Thoracic aorta (tissue), 2 donors: ENCODE measurements at places on chromosomes 7 and 10.

DNA sequence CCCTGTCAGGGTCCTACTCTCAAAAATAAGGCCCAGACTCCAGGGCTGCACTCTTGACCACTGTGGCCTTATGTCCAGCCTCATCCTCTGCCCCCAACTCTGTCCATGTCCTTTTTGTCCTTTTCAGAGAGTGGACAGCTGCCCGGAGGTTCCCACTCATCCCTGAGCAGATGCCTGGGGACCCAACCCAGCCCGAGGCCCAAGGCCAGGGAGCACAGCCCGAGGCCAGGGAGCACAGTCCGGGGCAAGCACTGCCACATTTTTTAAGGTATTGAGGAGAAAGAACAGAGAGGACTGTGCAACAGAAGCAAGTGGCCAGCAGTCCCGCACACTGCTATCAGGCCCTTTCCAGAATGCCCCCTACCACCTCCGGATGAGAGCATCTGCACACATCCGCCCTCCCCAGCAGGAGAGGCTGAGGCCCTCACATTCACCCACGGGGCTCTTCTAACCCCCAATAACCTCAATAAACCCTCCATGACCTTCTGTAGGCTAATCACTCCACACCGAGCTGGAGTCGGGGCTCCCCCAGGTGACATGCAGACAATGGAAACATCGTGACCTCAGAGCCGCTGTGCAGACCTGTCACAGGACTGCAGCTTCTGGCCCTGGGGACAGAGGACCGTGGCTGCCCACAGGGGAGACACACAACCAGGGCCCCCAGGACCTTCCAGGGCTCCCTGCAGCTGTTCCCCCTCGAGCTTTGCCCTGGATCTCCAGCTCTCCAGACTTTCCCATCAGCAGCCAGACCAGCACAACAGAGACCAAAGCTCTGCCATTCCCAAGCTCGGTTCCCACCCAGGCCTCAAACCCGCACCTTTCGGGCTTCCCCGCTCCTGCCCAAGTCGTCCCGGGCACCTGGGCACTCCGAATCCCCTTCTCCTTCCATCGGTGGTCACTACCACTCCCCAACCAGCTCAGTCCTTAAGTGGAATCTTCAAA, 51.4 kb downstream of the CAMK2B start:
- no peaks in the 10 kb centered on the region for H3K36me3 ChIP-seq
- H3K27me3 ChIP-seq, result no peaks in the 10 kb centered on the region
- H3K4me1 ChIP-seq, result no peaks in the 10 kb centered on the region
- no peak overlapping the region for H3K27ac ChIP-seq

DNA sequence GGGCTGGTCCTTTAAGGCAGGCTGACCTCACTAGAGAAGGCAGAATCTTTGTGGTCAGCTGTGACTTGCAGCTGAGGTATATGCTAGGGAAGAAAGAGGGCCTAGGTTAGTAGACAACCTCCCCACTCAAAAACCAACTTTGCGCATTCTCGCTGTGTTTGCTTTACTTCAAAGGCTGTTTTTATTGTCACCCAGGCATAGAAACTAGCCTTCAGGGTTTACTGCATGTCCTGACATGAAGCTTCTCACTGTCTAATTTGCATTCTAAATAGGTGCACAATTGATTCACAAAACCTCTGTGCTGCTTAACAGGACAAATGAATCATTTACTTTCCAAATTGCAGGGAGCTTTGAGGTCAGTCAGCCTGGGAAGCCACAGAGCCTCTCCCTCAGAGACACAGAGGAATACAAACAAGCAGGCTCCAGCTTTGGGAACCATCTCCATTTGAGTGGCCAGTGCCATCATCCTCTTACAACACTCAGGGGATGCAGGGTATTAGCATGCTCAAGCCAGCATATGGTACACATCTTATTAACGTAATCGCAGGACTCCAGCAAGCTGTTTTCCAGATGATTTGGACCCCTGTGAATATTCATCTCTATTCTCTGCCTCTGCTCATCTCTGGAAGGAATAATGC, 596.4 kb upstream of the GHITM start:
- no peak overlapping the region for H3K4me3 ChIP-seq
- H3K4me1 ChIP-seq, result peaks cover 6% of the 10 kb centered on the region
- H3K36me3 ChIP-seq, result no peaks in the 10 kb centered on the region
- no peaks in the 10 kb centered on the region for H3K27me3 ChIP-seq

DNA sequence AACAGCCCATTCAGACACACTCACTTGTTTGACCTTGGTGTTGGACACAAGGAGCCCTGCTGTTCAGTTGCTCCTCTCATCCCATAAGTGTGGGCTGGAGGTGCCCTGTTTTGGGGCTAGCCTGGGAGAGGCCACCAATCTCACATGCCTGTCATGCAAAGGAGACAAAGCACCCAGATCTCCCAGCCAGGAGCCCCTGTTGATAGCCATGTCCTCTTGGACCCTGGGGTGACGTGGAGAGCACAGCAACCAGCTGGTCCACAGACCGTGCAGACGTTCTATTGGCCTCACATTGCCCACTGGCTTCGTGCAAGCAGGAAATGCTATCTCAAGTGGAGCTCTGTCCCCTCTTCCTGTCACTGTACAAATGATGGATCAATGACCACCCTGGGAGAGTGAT, 240.8 kb downstream of the RPS24 start:
- DNase-seq, result no peak
- no peak overlapping the region for H3K4me3 ChIP-seq
- no peak overlapping the region for H3K27ac ChIP-seq
- peaks cover 4% of the 10 kb centered on the region for H3K4me1 ChIP-seq
- H3K27me3 ChIP-seq, result no peaks in the 10 kb centered on the region
- no peaks in the 10 kb centered on the region for H3K36me3 ChIP-seq

GRCh38 chr7:102284891-102285539, 1.7 kb upstream of the SH2B2 start:
- H3K4me3 ChIP-seq, result peak overlapping the region; percentile 35
- no peaks in the 10 kb centered on the region for H3K36me3 ChIP-seq
- peaks cover 31% of the 10 kb centered on the region for H3K4me1 ChIP-seq

DNA sequence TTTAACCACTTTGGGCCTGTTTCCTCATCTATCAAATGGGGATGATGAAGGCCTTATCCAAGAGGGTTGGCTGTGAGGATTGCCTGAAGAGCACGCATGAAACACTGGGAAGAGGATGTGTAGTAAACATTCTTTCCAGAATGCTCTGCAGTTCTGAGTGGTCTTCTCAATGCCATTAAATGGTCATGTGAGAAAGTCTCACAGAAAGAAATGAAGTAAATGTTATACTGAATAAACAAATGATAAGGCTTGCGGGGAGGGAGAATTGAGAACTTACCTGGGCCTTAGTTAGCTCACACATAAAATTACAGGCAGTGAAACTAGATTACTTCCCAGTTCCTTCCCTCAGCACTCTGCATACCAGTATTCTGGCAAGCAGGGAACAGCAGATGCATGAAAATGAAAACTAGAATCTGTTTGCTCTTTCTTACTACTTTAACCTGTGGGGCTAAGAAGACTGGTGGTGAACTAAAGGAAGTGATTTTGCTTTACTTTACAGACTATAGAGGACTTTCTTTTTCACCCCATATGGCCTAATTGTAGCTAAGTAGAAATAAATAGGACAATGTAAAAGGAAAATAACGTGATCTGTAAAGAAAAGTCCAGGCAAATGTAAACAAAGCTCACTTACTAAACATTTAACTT, 135.3 kb upstream of the CCDC6 start:
- H3K4me1 ChIP-seq, result peaks cover 29% of the 10 kb centered on the region
- peak overlapping the region; percentile 63 for H3K27ac ChIP-seq
- H3K4me3 ChIP-seq, result no peak overlapping the region
- no peaks in the 10 kb centered on the region for H3K36me3 ChIP-seq

GRCh38 chr7:82598958-82599357, 155.4 kb upstream of the CACNA2D1 start:
- DNase-seq, result no peak
- H3K4me3 ChIP-seq, result no peak overlapping the region
- H3K4me1 ChIP-seq, result peaks cover 8% of the 10 kb centered on the region
- H3K36me3 ChIP-seq, result no peaks in the 10 kb centered on the region

DNA sequence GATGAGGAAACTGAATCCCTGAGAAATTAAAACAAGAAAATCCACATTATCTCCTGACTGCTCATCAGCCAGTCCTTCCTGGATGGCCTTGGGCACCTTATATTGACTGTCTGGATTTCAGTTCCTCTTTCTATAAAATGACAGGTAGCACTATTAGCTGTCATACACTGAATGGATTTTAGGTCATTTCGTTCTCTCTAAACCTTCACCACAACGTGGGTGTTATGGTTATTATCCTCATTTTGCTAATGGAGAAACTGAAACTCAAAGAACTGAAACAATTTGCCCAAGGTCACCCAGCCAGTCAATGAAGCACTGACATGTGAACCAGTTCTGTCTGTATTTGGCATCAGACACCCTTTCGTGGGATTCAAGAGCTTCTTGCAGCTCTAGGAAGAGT, 193.8 kb downstream of the CYP26A1 start:
- no peaks in the 10 kb centered on the region for H3K27me3 ChIP-seq
- H3K36me3 ChIP-seq, result no peaks in the 10 kb centered on the region
- H3K4me3 ChIP-seq, result no peak overlapping the region
- no peak overlapping the region for H3K27ac ChIP-seq

- H3K27me3 ChIP-seq, result no peaks in the 10 kb centered on the region
- H3K4me3 ChIP-seq, result peak overlapping the region; percentile 24
These were observed 23.5 kb upstream of the C1QL3 start for GRCh38 chr10:16545116-16545736.

DNA sequence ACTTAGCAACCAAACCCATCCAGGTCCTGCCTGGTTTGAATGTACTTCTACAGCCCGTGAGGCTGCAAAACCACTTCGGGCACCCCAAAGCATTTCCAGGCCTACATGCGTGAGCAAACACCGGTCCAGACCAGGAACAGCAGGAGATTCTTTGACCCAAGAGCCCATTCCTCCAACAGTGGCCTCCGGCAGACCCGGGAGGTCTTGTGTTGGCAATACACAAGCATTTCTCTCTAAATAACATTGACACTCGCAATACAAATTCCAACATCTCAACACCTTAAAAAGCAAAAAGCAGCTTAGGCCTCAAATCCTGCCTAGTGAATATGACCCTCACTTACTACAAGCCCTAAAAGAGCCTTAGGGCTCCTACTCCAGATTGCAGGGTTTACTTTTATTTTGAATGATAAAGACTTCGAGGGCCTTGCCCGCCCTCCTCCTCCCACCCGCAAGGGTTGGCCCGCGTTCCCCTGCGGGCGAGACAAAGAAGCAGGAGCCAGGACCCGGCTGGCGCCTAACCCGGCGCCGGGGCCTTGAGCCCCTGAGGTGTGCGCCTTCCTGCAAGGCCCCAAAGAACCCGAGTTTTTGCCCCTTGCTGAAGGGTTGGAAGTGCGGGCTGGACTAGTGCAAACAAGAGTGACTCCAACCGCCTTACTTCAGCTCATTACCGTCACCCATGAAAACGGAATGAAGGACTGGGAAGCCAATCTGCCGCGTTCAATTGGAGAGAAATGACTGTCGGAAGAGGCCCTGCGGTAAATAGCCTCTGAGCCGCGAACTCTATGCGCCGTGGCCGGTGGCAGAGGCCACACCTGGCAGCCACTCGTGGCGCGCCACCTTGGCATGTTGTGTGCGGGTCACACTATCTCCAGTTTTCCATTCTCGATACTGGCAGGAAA, 3.4 kb upstream of the DLX6 start:
- no peaks in the 10 kb centered on the region for H3K36me3 ChIP-seq
- H3K27me3 ChIP-seq, result peaks cover 62% of the 10 kb centered on the region
- peaks cover 13% of the 10 kb centered on the region for H3K4me1 ChIP-seq
- H3K4me3 ChIP-seq, result no peak overlapping the region
- H3K27ac ChIP-seq, result no peak overlapping the region

DNA sequence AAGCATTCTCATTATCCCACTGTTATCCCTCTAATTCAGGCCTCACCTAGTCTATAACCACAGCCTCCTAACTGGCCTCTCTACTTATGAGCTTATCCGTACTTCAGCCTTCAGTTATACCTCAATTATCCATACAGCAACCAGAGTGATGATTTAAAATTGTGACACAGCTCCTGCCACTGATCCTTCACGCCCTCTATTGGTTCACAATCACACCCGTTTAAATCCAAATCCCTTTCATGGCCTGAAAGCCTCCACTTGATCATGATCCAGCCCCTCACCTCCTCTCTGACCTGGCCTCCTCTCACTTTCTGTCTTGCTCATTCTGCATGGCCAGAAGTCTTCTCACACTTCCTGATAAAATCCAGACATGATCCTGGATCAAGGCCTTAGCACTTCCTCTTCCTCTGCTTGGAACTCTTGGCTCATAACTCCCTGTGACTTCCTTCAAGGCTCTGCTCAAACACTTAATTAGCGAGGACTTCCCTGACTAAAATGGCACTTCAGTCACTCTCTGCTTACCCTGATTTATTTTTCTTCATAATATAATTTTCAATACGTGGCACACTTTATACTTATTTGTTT, 19.0 kb upstream of the TMEM26 start:
- no peaks in the 10 kb centered on the region for H3K27me3 ChIP-seq
- no peaks in the 10 kb centered on the region for H3K4me1 ChIP-seq
- no peaks in the 10 kb centered on the region for H3K36me3 ChIP-seq
- no peak overlapping the region for H3K4me3 ChIP-seq

GRCh38 chr7:45564485-45564884, 9.7 kb upstream of the ADCY1 start:
- peaks cover 6% of the 10 kb centered on the region for H3K4me1 ChIP-seq
- H3K4me3 ChIP-seq, result no peak overlapping the region
- no peaks in the 10 kb centered on the region for H3K27me3 ChIP-seq
- H3K36me3 ChIP-seq, result no peaks in the 10 kb centered on the region
- H3K27ac ChIP-seq, result no peak overlapping the region

- H3K4me3 ChIP-seq, result no peak overlapping the region
- H3K4me1 ChIP-seq, result peaks cover 55% of the 10 kb centered on the region
- H3K27ac ChIP-seq, result peak overlapping the region; percentile 67
- no peaks in the 10 kb centered on the region for H3K27me3 ChIP-seq
- no peaks in the 10 kb centered on the region for H3K36me3 ChIP-seq
- DNase-seq, result peak; percentile 61
These were observed 122.7 kb downstream of the PRKAG2 start for GRCh38 chr7:151754142-151754590.
